ENCODE measurements at places on chromosomes 2 and 18. TPM values are rescaled to one million over a fixed set of nuclear protein-coding genes. Genes with fewer than 3 reads are reported as not detected.

Gene MTHFD2
- 398 TPM for total RNA-seq

GRCh38 chr2:155905657-155906056 is 426.9 kb downstream of the NR4A2 start:
- DNase-seq = no peak
- no peaks in the 10 kb centered on the region for H3K36me3 ChIP-seq
- H3K4me1 ChIP-seq = no peaks in the 10 kb centered on the region
- no peak overlapping the region for H3K27ac ChIP-seq

GRCh38 chr2:48841126-48841525 is 85.6 kb upstream of the LHCGR start:
- no peak overlapping the region for H3K27ac ChIP-seq
- peaks cover 3% of the 10 kb centered on the region for H3K27me3 ChIP-seq
- no peaks in the 10 kb centered on the region for H3K36me3 ChIP-seq
- no peaks in the 10 kb centered on the region for H3K4me1 ChIP-seq
- no peak overlapping the region for H3K4me3 ChIP-seq
- DNase-seq = no peak

DNA sequence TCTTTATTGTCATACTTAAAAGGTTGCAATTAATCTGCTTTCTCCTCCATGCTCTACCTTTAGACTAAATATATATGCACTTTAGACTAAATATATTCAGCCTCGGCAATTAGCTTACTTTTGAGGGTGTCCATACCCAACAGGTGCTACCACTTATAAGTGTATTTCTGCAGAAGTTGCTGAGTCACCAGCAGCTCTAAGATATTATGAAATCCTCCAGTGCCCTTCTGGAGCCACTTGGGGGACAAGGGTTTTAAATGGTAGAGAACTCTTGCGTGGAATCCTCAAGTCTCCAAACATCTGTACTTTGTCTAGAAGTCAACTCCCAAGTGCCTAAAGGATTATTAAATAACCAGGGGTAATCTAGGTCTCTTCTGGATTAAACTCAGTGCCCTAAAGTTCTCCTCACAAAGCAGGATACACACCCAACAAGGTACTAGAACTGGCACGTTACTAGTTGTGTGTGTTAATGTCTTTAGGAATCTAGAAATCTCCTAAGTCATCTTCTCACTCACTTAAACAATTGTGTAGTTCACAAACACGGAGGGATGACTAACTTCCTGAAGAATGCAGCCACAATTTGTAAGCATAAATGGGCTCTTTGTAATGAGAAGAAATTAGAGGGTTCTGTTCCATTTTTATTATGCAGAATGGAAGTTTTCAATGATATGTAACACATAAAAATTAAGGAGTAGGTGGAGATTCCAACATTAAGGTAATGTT is 159.7 kb downstream of the CD226 start:
- no peak for DNase-seq
- peaks cover 2% of the 10 kb centered on the region for H3K36me3 ChIP-seq
- H3K27me3 ChIP-seq = no peaks in the 10 kb centered on the region
- peaks cover 11% of the 10 kb centered on the region for H3K4me1 ChIP-seq
- H3K4me3 ChIP-seq = no peak overlapping the region
- no peak overlapping the region for H3K27ac ChIP-seq

GRCh38 chr2:45753381-45753780 is 101.9 kb downstream of the PRKCE start:
- no peak overlapping the region for H3K4me3 ChIP-seq
- no peaks in the 10 kb centered on the region for H3K36me3 ChIP-seq
- DNase-seq = no peak
- no peak overlapping the region for H3K27ac ChIP-seq

DNA sequence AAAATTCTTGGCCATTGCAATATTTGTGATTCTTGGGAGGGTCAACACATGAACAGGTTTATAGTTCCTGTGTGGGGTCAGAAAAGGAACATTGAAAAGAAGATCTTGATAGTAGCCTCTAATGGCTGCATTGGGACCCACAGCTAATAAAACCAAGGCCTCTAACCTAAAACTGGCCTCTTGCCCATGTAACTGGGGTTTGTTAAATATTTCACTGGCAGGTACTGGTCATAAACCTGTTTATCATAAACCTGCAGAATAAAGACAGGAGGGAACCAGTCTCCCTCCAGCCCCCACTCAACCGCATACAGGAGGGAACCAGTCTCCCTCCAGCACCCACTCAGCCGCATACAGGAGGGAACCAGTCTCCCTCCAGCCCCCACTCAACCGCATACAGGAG is 125.3 kb downstream of the PXDN start:
- no peaks in the 10 kb centered on the region for H3K27me3 ChIP-seq
- no peaks in the 10 kb centered on the region for H3K4me1 ChIP-seq

- no peak overlapping the region for H3K27ac ChIP-seq
- no peak for DNase-seq
- no peaks in the 10 kb centered on the region for H3K36me3 ChIP-seq
- H3K27me3 ChIP-seq = peaks cover 4% of the 10 kb centered on the region
Measured at GRCh38 chr18:2310886-2311285, 260.4 kb downstream of the METTL4 start.

DNA sequence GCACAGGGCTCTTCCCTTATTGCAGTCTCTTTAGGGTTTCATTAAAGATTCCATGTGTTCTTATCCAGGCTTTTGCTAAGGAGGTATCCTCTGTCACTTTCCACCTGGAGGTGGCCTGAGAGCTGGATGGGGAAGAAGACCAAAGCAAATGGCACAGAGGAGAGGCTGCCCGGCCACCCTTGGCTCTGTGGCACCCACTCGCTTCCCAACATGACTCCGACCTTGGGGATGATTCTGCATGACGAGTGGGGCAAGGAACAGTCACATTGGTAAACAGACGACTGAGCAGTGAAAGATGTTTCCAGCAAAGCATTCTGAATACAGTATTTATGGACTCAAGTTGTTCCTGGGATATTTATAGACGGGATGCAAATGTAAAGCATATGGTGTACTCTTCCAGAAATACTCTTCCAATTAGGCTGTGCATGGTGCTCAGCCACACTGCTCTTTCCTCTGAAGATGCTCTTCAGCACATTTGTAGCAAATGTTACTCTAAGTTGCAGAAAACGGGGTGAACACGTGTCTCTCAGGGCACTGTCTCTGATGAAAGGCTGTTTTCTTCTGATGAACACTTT is 377.1 kb upstream of the HS6ST1 start:
- H3K27ac ChIP-seq = no peak overlapping the region
- no peak for DNase-seq
- H3K36me3 ChIP-seq = no peaks in the 10 kb centered on the region
- H3K27me3 ChIP-seq = peaks cover 16% of the 10 kb centered on the region

DNA sequence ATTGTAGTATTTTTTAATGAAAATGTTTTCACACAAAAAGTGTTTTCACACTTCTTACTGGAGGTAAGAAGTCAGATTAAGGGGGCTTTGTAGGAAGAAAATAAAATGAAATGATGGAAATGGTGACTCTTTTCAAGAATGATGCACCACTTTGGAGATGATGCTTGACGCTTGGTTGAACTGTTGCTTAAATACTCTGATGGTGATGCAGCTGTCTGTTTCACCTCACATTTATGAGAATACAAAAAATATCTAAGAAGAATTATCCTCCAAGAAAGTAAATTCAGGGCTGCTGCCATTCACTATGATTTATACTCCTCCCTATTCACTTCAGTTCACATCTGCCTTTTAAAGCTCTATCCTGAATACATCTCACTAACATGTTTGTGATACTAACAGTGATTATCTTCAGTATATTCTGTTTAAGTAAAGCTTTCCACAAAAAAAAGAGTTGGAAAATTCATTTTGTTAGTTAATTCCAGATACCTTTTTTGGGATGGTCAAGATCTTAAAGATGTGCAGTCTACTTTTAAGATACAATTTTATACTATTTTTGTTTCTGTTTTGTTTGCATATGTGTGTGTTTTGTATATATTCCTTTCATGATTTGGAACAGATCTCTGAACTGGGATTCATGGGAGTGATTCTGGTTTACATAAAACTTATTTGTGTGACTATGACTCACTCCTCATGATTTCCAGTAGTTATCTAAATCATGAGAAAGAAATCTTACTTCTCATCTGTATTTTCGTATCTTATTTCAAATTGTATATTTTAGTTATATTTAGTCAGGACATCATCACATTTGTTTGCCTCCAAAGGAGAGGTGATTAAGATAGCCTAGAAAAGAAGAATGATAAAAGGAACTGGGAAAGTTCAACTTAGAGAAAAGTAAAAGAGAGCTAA is 53.1 kb downstream of the SLC39A10 start:
- no peaks in the 10 kb centered on the region for H3K27me3 ChIP-seq
- peaks cover 5% of the 10 kb centered on the region for H3K4me1 ChIP-seq
- peaks cover 27% of the 10 kb centered on the region for H3K36me3 ChIP-seq
- no peak overlapping the region for H3K4me3 ChIP-seq
- DNase-seq = no peak
- H3K27ac ChIP-seq = no peak overlapping the region

Gene NT5C1B
- not detected for total RNA-seq

GRCh38 chr18:73043211-73043610 is 175.4 kb upstream of the NETO1 start:
- H3K36me3 ChIP-seq = no peaks in the 10 kb centered on the region
- no peaks in the 10 kb centered on the region for H3K27me3 ChIP-seq
- H3K4me1 ChIP-seq = no peaks in the 10 kb centered on the region
- DNase-seq = no peak

GRCh38 chr18:70366174-70366573 is 77.3 kb downstream of the SOCS6 start:
- no peak overlapping the region for H3K27ac ChIP-seq
- H3K4me1 ChIP-seq = no peaks in the 10 kb centered on the region
- no peak overlapping the region for H3K4me3 ChIP-seq
- no peak for DNase-seq
- peaks cover 5% of the 10 kb centered on the region for H3K27me3 ChIP-seq

Gene MFSD6
- 45.6 TPM for total RNA-seq

- DNase-seq = no peak
- no peak overlapping the region for H3K27ac ChIP-seq
- peaks cover 7% of the 10 kb centered on the region for H3K36me3 ChIP-seq
- H3K4me3 ChIP-seq = no peak overlapping the region
Measured at GRCh38 chr2:203858176-203858575, 9.4 kb upstream of the CTLA4 start.

Gene CD8A
- total RNA-seq = 357 TPM

Gene SKA1
- 38.8 TPM for total RNA-seq

DNA sequence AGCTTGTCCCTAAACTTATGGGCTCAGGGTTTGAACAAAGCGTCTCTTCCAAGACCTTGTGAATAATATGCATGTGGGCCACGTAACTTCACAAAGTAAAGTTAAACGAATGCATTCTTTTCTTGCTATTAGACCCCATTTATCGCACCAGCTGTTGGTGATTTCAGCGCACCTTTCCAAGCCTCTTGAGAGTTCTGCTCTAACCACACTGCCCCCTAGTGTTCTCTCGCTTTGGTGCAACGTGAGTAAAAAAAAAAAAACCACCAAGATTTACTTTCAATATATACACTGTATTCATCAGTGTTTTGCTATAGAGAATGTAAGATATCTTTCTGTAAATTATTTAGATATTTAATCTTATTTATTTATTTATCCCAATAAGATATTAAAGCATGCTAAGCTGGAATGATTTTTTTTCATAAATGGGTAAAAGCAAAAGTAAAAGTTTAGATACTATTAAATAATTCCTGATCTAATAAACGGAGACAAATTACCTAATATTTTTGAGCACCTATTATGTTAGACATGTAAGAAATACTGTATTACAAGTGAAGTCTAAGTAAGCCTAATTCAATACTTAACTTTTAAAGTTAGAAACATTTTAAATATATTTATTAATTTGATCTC is 459.5 kb downstream of the DLGAP1 start:
- peak; percentile 24 for DNase-seq
- H3K4me1 ChIP-seq = no peaks in the 10 kb centered on the region
- no peak overlapping the region for H3K27ac ChIP-seq
- no peak overlapping the region for H3K4me3 ChIP-seq

GRCh38 chr2:176136374-176137251 is 7.1 kb downstream of the HOXD8 start:
- no peak overlapping the region for H3K27ac ChIP-seq
- peaks cover 31% of the 10 kb centered on the region for H3K4me1 ChIP-seq
- no peak overlapping the region for H3K4me3 ChIP-seq
- peaks cover 93% of the 10 kb centered on the region for H3K27me3 ChIP-seq

Gene CCDC141
- 5.6 TPM for total RNA-seq

DNA sequence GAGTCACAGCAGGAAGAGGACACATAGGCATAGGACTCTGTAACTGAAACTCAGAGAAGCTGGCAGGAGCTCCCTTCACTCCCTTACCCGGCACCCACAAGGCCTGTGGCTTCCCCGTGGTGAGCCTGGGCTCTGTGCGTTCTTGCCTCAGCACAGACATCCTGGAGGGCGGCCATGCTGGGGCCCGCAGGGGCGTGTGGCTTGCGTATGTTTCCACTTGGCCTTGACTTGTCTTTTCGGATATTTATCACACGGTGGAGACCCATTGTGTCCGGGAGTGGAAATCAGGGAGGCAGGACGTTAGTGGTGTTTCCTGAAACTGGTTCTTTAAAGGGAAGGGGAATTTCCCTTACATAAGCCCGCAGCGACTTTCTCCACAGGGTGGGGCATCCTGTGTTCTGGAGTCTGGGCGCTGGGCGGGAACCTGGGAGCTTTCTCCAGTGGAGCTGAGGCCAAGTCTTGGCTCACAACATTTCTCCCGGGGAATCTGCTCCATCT is 49.9 kb upstream of the EML6 start:
- H3K27ac ChIP-seq = peak overlapping the region; percentile 65
- H3K27me3 ChIP-seq = peaks cover 24% of the 10 kb centered on the region
- H3K4me1 ChIP-seq = peaks cover 17% of the 10 kb centered on the region
- H3K4me3 ChIP-seq = no peak overlapping the region
- peaks cover 5% of the 10 kb centered on the region for H3K36me3 ChIP-seq

Gene HEATR5B
- 14.5 TPM for total RNA-seq

Gene RSAD2
- 9.2 TPM for total RNA-seq

Gene RNASEH1
- 39.8 TPM for total RNA-seq

Gene SULT1C2
- not detected for total RNA-seq

GRCh38 chr2:128805237-128805636 is 486.6 kb upstream of the HS6ST1 start:
- no peaks in the 10 kb centered on the region for H3K36me3 ChIP-seq
- H3K27ac ChIP-seq = no peak overlapping the region
- H3K27me3 ChIP-seq = no peaks in the 10 kb centered on the region
- no peaks in the 10 kb centered on the region for H3K4me1 ChIP-seq
- H3K4me3 ChIP-seq = no peak overlapping the region

Gene STEAP3
- 0.90 TPM for total RNA-seq

- no peak overlapping the region for H3K27ac ChIP-seq
- DNase-seq = no peak
- no peaks in the 10 kb centered on the region for H3K27me3 ChIP-seq
- H3K36me3 ChIP-seq = no peaks in the 10 kb centered on the region
- no peaks in the 10 kb centered on the region for H3K4me1 ChIP-seq
Measured at GRCh38 chr2:103285354-103285753, 523.5 kb downstream of the TMEM182 start.

DNA sequence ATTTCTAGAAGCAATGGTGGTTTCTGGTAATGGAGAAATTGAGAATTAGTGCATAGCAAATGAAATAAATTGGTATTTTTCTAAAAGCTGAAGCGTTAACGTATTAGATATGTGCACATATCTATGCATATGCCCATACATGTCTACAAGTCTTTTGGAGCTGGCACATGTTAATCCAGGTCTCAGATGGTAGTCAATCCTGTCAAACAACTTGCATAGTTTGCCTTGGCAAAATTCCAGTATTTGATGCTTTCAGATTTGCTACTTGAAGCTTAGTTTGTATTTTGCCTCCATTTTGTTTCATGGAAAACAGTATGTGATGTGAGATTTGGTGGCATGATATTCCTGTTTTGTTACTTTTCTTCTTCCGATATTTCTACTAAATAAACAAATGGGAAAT is 304.6 kb downstream of the PARD3B start:
- no peaks in the 10 kb centered on the region for H3K27me3 ChIP-seq
- H3K36me3 ChIP-seq = no peaks in the 10 kb centered on the region
- no peak overlapping the region for H3K4me3 ChIP-seq
- no peak for DNase-seq

Measured in activated naive CD8-positive, alpha-beta T cell treated with anti-CD3 and anti-CD28 coated beads for 36 hours (primary cell).